ENCODE measurements at places on chromosomes 1 and 21.

GRCh38 chr1:107019166-107019565, 37.3 kb upstream of the PRMT6 start:
- DNase-seq, result no peak

GRCh38 chr1:158286487-158286886, 3.2 kb upstream of the CD1C start:
- DNase-seq, result no peak

- peak; percentile 75 for DNase-seq
Observed at GRCh38 chr1:54811739-54812655, 10.9 kb upstream of the TTC22 start.

DNA sequence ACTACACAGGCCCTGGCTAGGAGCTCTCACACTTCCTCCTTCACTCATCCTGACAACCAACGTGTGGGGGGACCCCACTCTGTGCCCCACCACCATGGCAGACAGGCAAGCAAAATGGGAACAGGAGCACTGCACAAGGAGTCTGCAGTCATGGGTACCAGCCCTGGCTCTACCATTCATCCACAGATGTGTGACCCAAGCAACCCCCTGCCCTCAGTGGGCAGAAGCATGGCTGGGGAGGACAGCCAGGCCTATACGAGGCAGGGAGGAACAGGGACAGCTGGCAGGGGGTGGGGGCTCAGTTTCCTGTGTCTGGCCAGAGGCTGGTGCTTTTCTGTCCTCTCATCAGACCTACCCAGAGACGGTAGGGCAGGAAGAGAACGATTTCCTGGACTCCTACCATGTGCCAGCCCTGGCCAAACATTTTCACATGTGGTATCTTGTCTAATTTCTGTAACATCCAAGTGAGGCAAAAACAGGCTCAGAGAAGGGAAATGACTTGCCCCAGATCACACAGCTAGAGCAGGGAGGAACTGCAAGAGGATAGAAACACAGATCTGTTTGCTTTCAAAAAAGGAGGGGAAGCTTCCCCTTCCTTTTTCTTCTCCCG, 178.0 kb downstream of the HIVEP3 start:
- no peak for DNase-seq

DNA sequence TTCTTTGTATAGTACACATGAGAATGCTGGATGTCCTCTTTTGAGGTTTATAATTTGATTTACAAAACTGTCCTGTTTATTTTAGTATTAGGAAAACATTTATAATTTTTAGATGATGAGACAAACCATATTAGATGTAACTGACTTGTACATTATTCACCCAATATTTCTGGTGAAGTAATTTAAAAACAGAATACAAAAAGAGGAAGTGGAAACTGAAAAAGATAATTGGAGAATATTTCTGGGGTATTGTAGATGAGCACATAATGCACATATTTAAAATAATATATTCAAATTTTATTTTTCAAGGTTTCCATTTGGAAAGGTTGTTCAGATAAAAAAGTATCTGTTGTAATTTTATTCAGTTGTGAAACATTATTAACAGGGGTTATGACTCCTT, 40.7 kb downstream of the XPR1 start:
- no peak for DNase-seq

Data from vagina (tissue), 2 donors.